HT-29 (cell line): ENCODE measurements at places on chromosomes 13 and 19.
A peak's percentile ranks its signal among the peaks of the same experiment; 100 is the strongest.

DNA sequence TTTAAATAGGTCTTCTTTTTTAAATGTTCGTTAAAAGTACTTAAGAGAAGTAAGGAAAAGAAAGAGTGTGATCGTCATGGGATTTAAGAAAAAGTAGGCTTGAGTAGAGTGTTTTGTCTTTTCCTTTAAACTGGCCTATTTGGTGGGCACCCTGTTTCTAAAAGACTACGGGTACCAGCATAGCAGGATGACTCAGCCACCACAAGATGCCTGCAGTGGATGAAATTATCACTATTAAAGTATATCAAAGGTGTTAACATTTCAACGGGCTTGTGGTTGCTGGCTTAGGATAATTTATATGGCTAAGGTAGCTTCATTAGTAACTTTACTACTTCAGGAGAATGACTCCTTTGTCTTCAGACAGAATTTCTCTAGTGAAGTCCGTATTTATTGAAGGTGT is 112.6 kb downstream of the STARD13 start:
- peak; percentile 56 for DNase-seq

GRCh38 chr19:43755256-43755801 is 567 bp upstream of the SMG9 start:
- peak; percentile 86 for DNase-seq

GRCh38 chr19:35963514-35963913 is 27.3 kb downstream of the LRFN3 start:
- DNase-seq, result peak; percentile 56

DNA sequence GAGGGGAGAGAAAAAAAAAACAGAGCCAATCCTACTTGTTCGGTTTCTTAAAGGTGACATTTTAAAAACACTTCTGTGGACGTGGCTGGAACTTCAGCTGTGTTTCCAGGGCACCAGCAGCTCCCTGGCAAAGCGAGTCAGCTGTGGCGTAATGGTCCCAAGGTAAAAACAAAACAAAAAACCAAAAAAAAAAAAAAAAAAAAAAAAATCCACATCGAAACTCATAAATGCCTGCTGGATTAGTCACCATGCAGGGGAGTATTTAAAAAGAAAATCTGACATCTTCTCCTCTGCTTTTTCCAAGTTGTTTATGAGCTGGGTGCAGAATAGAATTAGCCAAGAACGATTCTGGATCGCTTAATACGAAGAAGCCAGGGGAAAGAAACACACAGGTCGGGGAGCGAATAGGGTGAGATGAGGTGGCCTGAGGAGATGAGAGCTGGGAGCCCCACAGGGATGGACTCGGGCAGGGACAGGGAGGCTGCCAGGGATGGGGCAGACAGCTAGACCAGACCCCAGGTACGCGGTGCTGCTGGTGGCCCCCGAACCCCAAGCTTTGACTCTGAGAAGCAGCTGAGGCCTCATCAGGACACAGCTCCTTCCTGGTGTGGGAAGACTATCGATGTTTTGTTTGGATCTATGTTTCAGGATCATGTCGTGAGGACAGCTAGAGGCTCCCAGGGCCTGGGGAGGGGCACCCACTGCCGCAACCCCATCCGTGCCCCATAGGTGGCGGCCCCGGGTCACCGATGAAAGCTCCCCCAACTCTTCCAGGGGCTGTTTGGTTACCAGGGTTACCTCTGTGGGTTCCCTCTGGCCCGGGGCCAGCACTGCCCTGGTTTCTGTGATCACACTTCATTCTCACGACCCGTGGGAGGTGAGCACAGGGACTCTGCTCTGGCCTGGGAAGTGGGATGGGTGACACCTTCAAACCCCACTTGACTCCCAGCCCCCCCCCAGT is 3.1 kb upstream of the CTXN1 start:
- DNase-seq, result peak; percentile 54

DNA sequence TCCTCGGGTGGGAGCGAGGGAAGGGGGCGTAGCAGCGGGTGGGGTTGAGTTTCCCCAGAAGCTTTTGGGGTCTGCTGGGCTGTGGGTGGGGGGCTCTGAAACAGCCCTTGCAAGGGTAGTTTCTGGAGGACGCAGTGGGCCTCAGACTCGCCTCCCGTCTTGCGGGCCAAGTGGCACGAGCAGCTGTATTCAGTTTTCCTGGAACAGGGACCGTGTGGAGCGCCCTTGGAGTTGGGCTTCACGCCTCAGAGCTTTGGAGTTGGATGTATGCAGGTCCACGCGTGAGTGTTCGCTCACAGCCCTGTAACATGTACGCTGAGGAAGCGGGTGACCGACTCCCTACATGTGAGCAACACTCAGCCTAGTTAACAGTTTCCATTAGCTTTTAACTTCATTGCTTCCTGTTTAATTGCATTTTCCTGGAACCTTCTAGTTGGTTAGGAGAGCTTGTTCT is 603 bp downstream of the TM9SF2 start:
- peak; percentile 43 for DNase-seq

DNA sequence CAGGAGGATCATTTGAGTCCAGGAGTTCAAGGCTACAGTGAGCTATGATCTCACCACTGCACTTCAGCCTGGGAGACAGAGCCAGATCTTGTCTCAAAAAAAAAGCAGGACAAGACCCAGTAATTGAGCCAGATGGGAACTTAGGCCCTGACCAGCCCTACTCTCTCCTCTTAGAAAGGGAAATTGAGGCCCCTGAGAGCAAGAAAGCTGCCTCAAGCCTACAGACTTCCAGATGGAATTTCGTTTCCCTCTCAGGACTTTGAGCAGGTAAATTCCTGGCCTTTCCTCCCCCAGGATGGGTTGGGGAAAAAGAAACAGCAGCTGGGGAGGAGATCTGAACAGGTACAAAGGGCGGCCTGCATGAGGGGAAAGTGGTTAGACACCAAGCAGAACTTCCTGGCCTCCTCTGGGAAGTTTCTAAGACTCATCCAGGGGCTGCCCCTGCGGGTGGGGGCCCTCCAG is 3.6 kb upstream of the BCL3 start:
- peak; percentile 40 for DNase-seq
